ENCODE measurements at places on chromosomes 7 and 10.

- no peak for DNase-seq
Measured at GRCh38 chr7:112529521-112529920, 48.7 kb downstream of the LSMEM1 start.

GRCh38 chr7:35738889-35739288 lies 44.0 kb upstream of the HERPUD2 start:
- no peak for DNase-seq

GRCh38 chr7:130943981-130944380 lies 210.0 kb upstream of the KLF14 start:
- no peak for DNase-seq

DNA sequence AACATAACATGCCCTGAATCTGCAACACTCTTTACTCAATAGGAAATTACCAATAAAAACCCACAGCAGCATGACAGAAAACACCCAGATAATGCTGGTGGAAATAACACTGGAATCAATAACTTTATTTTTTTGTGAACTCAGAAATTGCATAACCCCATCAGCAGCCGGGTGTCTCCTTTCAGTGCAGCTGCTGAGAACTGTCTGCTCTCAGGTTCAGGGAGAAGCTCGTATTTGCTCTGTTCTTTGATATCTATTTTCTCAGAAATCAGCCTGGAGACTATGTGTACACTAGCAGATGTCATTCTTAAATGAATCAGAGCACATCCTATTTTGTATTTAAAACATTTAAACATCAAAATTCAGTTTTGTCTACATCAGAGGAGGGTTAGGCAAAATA lies 506.0 kb downstream of the POM121L12 start:
- no peak for DNase-seq

DNA sequence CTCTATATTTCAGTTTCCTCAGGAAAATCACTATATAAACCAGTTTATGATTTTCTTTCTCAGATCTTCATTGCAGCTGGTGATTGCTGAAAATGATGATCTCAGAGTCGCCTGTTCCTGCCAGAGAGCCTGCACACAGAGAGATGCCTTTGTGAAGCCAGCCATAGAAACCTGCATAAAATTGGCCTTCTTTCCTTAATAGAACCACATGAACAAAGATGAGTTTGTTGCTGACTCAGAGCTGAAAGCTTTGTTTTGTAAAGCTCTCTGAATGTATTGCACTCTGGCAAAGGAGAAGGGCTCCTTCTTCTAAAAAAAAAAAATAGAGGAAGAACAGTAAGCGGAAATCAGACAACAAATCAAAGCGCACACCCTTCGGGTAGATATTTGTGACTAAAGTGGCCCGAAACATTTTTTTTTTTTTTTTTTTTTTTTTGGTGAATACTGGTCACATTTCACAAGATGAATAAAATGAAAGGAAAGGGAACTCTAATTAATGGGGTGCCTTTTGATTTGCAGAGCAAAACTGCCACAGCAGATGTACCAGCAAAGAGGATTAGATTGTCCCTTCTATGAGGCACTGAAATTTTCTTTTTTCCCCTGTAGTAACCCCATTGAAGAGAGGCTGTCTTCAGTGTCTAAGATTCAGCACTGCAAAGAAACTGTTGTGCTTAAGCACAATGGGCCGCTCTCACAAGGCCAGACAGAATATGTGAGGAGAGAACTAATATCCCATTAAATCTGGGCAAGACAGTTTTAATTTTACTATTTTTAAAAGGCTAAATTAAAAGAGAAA lies 75.1 kb upstream of the PTPRZ1 start:
- no peak for DNase-seq

DNA sequence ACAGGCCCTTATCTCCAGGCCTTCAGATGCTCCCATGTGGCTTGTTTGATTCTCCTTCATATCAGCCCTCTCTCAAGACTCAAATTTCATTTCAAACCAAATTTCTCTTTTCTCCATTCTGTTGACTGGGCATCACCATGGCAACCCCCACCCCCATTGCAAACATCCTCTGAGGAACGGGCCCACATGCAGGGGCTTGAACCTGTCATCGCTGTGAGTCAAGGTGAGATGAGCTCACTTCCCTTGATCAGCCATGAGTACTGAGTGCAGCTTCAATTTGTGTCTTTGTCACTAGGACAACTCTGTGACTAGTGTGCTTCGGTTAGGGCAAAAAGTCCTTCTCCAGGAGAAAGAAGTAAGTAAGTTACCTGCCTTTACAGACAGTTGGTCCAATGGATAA lies 41.9 kb downstream of the CALML3 start:
- DNase-seq, result no peak

DNA sequence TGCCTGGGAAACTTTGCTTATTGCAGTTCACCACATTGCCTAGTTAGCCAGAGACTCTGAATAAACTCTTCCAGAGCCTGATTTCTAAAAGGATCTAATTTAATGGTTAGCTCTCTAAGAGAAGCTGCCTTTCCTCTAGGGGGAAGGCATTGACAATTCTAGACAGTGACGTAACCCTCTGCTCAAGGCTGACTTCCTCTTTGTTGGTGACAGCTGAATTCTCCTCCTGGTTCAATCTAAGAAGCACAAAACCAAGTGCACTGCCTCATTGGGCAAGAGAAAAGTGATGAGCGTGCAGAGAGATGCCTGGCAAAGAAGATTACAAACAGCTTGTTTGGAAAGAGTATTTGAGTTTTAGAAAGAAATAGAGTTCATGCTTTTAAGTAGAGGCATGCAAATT lies 102.7 kb downstream of the MACC1 start:
- no peak for DNase-seq

DNA sequence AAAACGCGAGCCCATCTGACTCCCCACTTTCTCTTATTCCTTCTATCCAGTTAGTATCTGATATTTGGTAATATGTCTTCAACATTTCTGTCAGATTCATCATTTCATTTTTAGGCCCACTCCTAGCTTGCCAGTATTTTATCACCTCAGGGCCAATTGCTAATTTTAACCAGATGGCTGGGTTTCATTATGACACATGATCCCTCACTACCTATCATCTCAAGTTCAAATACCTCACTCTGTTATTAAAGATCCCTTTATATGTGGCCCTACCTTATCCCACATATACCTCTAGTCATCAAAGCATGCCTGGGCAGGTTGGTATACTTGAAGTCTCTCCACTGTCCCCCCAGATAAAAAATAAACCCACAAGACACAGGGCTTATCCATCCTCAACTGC lies 104.9 kb downstream of the RNLS start:
- no peak for DNase-seq

DNA sequence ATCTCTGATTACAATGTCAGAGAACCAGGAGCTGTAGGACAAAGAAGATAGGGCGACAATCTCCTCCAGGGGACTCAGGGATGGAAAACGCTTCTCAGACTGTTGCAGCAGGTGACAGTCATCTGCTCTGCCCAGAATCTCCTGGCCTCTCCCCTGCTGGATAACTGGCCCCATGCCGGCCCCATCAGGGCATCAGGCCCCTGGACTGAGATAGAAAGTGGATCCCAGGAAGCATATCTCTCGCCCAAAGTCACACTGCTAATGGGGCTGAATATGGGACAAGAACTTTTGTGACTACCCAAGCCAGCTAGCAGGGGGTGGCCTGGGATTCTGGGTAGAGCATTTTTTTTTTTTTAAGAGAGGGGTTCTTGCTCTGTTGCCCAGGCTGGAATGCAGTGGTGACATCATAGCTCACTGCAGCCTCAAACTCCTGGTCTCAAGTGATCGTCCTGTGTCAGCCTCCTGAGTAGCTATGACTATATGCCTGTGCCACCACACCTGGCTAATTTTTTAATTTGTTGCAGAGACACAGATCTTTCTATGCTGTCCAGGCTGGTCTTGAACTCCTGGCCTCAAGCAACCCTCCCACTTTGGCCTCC lies 20.5 kb upstream of the MLXIPL start:
- DNase-seq, result no peak

DNA sequence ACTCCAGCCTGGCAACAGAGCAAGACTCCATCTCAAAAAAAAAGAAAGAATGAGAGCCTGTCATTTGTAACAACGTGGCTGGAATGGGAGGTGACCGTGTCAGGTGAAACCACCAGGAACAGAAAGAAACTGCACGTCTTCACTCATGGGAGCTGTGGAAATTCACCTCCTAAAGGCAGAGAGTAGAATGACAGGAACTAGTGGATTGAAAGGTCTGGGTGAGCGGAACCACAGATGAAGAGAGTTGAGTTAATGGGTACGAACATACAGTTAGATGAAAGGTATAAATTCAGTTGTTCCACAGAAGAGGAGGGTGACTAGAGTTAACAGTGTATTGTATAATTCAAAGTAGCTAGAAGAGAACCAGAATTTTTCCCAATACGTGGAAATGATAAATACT lies 78.6 kb downstream of the MAD1L1 start:
- no peak for DNase-seq

DNA sequence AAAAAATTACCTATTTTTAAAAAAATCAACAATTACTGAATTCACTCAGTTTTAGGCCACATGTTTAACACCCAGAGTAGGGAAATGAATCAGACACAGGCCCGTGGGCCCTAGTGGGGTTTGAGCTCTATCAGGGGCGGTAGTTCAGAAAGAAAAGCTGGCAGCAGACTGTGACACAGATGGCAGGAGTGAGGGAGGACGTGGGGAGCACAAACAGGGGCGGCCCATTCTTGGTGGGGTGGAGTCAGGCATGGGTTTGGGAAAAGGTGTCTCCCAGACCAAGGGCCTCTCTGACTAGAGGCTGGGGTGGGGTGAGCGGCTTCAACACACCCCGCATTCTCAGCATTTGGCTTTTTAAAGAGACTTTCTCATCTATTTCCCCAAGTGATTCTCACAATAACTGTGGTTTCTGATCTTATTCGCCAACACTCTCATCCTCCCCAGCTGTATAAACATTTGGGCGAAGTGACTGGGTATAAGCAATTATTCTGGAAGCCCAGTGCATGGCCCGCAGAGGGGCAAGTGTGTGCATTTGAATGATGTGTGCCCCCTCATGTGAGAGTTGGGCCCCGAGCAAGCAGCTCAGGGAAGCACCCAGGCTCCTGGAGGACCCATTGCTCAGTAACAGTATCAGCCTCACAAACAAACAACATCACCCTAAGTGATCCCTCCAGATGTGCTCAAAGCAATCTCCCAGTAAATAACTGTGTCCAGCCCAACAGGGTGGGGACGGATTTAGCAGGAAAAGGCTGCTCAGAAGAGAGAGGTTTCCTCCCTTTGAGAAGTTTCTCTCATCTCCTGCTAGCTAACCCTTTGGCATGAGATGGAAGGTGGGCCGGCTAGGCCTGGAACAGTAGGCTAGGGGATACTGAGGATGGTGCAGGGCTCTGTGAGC lies 437.6 kb upstream of the ZMIZ1 start:
- no peak for DNase-seq

GRCh38 chr10:47179291-47179647 lies 120.7 kb upstream of the GDF10 start:
- DNase-seq, result no peak

GRCh38 chr10:89332123-89332633 lies 4.4 kb downstream of the IFIT3 start:
- DNase-seq, result no peak

GRCh38 chr10:103545366-103545765 lies 51.9 kb downstream of the NEURL1 start:
- no peak for DNase-seq

- no peak for DNase-seq
Measured at GRCh38 chr10:21297603-21298383, 227.7 kb downstream of the SKIDA1 start.

- DNase-seq, result no peak
Measured at GRCh38 chr7:114365791-114366190, 48.8 kb upstream of the FOXP2 start.

- no peak for DNase-seq
Measured at GRCh38 chr7:28003408-28003807, 177.2 kb downstream of the JAZF1 start.

GRCh38 chr10:102639537-102639936 lies 4.7 kb upstream of the TRIM8 start:
- DNase-seq, result no peak

- DNase-seq, result no peak
Measured at GRCh38 chr7:5694221-5694754, 87.2 kb downstream of the RNF216 start.

GRCh38 chr7:100219271-100219737 lies 445 bp upstream of the PVRIG start:
- no peak for DNase-seq

- DNase-seq, result no peak
Measured at GRCh38 chr10:125132344-125132743, 28.0 kb downstream of the CTBP2 start.

- no peak for DNase-seq
Measured at GRCh38 chr7:90747516-90747915, 151.4 kb downstream of the CDK14 start.

- no peak for DNase-seq
Measured at GRCh38 chr10:14749070-14749809, 25.5 kb downstream of the FAM107B start.

GRCh38 chr10:36003688-36004087 lies 361.6 kb upstream of the FZD8 start:
- DNase-seq, result no peak

DNA sequence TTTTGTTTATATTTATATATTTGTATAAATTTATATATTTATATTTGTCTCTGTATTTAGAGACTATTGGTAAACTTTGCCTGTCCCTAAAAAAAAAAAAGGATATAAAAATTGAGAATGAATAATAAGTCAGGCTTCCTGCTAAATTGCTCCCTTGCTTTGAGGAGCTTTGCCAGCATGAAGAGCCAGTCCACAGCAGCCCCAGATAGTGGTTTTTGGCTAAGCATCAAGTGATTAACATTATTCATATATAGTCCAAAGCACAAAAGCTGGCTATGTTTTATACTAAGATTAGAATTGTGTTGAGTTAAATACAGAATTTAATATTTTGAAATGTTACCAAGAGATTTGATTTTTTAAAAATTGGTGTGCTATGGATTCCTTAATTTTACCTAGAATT lies 264.9 kb upstream of the FERD3L start:
- DNase-seq, result no peak

GRCh38 chr10:100934084-100934659 lies 21.4 kb downstream of the SLF2 start:
- DNase-seq, result no peak

Data from NCI-H1417 treated with DMSO at 0.1 percent for 48 hours (cell line).